ENCODE measurements at places on chromosomes 6 and 20. TPM values are rescaled to one million over a fixed set of nuclear protein-coding genes. Genes with fewer than 3 reads are reported as not detected.

DNA sequence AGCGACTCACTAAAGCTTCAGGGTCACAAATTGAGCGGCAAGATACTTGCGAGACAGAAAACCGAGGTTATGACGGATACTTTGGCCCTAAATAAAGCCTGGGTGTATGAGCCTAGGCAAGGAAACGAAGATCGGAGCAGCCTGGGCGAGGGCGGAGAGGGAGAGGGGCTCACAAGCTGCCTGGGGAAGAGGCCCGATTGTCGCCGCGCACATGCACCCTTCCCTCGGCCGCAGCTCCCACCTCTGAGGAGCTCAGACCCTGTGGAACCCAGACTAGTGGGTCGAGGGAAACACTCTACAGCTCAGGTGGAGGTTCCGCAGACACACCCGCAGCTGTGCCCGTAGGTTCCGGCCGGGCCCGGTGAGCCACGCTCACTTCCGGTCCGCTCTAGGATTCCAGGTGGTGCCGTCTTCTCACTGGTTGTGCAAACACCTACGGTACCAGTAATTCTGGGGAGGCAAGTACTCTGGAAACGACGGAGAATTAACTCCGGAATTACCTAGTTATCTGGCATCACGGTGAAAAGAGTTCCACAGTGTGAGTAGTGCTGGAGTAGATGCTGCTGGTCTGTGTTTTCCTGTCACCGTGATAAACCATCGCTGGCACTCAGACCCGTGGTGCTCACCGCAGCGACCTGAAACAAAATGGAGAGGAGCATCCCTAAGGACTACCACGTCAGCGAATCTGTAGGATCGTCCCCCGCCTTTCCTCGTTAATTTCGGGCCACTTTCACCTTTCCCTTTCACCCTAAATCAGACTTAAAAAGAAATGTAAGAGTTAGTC, 61.5 kb downstream of the GPX5 start:
- DNase-seq, result peak; percentile 83

GRCh38 chr6:32842021-32842650, 1.7 kb downstream of the PSMB8 start:
- no peak for DNase-seq

DNA sequence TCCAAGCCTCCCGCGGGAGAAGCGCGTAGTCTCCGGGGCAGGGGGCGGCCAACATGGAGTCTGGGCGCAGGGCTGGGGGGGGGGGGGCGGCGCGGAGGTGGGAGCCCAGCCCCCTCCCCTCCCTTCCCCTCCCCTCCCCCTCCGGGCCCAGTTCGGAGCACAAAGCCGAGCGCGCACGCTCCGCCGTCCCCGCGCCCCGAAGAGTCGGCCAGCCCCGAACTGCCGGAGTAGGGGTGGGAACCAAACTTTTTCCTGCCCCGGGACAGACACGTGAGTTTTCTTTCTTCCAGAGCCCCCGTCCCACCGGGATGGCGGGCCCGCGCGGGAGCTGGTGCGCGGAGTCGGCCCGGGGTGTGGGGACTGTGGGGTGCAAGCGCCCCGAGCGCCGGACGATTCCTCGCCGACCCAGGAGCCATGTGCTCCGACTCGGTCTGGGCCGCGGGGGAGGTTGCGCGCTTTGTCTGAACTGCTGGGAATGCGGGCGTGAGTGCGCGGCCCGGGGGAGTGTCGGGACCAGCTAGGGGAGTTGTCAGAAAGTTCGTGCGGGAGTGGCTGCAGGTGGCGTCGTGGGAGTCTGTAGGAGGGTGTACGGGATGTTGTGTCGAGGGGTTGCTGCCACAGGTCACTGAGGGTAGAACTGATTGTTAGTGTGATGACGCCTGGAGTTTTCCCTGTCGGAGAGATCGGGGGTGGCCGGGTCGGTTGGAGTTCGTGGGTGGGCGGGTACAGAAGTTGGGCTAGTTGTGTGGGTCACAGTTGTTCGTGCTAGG, 1.2 kb downstream of the TGIF2 start:
- DNase-seq, result peak; percentile 32

GRCh38 chr20:62195736-62196135, 12.9 kb downstream of the MTG2 start:
- DNase-seq, result no peak

ME1 gene
- 28.8 TPM for total RNA-seq

TRIM10 gene
- not detected for total RNA-seq
